ENCODE measurements at places on chromosomes 12 and 14.
A peak's percentile ranks its signal among the peaks of the same experiment; 100 is the strongest.

DNA sequence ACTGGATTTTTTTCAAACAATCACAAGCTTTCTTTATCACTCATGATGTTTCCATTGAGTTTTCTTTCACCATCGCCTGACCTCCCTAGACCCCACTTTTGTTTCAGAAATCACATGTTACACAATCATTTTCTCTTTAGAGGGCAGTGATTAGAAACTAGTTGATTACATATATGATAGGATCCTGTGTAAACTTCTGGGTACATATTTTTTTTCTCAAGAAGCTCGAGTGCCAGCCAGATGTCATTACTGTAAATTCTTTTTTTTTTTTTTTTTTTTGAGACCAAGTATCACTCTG lies 62.4 kb upstream of the PSMA6 start:
- DNase-seq, result no peak

DNA sequence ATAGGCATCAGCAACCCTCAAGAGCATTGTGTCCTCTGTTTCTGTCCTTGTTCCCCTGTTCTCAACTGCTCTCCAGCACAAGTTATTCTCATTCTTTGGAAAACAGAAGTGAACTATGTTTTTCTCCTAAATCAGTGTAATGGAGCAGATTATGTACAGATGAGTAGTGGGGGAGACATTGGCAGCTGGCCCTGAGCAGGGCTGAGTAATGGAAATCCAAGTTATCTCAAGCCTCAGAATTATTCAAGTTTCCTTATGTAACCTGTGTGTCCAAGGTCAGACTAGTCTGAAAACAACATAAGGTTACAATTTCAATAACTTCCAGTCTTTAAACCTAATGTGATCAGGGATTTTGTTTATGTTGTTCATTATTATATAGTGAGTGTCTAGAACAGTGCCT lies 116.1 kb upstream of the FUT8 start:
- DNase-seq, result no peak

DNA sequence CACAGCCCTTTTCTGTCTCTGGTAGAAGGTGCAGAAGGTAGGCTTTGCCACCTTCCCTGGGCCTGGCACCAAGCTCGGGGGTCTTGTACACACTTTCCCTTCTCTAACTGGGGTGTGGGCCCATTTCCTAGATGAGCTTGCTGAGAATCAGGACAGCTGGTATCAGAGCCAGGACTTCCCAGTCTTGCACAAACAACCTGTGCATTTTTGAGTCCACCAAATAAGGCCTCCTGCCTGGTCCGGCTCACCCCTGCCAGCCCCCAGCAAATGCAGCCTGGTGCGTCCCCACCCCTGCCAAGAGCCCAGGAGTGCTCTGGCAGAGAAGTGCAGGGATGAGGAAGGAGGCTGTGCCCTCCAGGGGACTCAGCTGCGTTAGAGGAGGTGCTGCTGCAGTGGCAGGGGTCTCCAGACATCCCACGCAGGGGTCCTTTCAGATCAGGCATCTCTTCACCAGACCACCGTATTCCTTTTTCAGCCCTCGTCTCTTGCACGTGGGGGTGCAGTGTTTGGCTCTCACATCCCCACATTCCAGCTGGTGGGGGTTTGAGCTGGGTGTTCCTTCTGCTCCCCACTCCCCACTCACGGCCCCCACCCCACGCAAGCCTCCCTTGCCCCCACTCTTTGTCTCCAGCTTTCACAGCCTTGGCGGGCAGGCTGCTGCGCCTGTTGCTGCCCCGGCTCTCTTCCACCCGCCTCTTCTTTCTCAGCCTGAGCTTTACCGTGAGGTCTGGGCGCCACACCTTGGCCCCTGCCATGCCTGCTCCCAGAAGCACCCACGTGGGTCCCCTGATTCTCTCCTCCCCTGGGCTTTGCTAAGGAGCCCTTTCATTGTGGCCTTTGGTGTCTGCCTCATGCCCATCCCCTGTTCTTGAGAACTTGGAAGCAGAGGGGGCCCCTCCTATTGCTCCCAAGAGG lies 32.3 kb downstream of the MEG3 start:
- DNase-seq, result no peak

DNA sequence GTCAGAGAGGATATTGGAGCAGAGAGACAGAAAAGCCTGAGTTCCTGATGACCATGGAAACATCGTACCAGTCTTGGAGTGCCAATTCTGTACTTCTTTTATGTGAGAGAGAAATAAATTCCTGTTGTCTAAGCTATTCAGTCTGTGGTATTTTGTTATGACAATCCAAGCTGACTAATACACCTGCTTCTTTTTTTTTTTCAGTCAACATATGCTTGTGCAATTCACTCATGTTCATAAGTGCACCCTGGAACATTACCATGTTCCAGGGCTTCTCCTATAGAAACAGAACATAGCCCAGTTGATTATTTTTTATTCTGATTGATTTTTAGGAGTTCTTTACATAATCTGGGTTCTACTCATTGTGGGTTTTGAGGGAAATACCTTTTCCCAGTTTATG lies 1.7 kb upstream of the CHPT1 start:
- no peak for DNase-seq

DNA sequence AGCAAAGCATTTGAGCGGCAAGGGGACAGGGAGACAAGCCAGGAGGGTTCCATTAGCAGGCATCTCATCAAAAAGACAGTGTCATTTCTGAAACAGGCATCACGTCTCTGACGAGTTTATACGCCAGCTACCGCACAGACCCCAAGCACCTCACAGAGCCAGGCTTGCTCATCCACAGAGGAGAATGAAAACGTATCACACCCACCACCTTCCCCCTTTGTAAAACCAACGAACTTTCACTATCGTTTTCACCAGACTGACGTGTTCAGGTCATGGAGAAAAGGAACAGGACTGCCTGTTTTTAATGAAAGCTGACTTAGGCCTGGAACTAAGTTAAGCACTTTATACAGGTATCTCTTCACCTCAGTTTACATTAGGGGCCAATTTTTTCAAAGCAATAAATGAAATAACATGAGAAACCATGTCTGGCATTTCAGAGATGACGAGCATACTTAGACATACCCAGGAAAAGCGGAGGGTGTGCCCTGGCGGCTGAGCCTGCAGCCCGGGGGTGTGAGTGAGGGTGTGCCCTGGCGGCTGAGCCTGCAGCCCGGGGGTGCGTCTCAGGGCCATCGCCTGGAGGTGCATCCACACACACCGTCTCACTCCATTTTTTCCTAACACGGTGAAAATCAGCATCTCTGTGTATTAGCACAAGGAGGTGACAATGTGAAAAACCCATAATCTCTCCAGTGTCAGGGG lies 41.9 kb downstream of the STX2 start:
- no peak for DNase-seq

DNA sequence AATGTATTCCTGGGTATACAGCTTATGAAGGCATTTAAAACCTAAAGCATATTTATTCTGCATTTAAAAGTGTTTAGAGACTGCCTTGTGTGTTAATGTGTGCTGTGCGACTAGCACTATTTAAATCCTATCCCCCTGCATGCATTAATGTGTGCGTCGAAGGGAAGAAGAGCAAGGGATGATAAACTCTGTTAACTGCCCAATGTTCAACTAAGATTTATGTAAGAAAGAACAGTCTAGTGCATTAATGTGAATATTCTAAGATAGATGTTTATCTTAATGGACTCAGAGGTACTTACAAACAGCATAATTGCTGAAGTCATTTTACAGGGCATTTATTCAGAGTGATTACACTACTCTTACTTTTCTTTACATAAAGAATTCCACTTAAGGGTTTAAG lies 424.8 kb downstream of the DIO2 start:
- no peak for DNase-seq

GRCh38 chr12:96015672-96016071 lies 19.5 kb upstream of the HAL start:
- DNase-seq, result no peak

DNA sequence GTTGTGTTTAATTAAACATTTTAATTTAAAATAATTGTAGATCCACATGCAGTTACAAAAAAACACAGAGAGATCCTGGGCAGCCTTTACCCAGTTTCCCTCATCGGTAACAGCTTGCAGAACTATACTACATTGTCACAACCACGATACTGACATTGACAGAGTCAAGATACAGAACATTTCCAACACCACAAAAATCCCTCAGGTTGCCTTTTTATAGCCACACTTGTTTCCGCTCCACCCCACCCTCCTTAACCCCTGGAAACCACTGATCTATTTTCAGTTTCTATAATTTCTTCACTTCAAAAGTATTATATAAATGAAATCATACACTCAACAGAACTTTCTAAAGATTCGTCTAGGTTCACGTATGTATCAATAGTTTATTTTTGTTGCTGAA lies 458.8 kb upstream of the SOX5 start:
- DNase-seq, result no peak

- DNase-seq, result no peak
Measured at GRCh38 chr12:75455839-75456238, 24.7 kb upstream of the GLIPR1 start.

DNA sequence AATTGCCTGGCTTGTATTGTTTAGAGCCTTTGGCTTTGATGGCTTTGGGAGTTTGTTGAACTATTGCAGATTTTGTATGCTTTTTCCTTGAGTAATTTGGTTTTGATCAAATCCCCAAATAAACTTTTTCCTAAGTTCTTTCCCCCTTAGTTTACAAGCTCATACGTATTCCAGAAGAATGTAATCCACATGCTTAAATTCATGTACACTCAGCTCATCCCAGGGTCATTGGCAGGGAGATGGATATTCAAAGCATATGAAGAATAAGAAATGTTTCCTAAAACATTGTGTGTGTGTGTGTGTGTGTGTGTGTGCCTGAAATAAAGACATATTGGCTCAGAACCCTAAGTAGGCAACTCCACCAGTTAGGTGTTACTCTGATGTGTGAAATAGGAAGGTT lies 89.4 kb downstream of the TMEM30B start:
- DNase-seq, result no peak

GRCh38 chr14:29528889-29529288 lies 398.8 kb downstream of the PRKD1 start:
- DNase-seq, result no peak

DNA sequence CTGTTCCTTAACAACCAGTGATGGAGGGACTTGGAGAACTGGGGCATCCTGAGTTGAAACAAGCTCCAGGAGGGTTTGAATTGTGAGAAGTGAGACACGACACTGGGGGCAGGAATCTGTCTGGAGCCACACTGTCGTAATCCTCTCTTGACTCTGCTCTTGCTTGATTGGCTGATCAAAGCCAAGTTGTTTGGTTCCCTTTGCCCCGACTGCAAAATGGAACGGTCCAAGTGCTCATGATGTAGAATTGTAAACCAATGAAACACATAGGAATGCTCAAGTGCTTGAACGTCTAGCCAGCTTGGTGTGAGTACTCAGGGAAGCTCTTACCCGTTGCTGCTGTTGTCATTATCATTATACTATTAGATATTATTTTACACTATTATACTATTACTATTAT lies 98.1 kb downstream of the TMEM132C start:
- DNase-seq, result no peak

GRCh38 chr14:56098021-56098420 lies 20.2 kb upstream of the PELI2 start:
- DNase-seq, result no peak

- no peak for DNase-seq
Measured at GRCh38 chr14:100237735-100238418, 1.1 kb upstream of the YY1 start.

DNA sequence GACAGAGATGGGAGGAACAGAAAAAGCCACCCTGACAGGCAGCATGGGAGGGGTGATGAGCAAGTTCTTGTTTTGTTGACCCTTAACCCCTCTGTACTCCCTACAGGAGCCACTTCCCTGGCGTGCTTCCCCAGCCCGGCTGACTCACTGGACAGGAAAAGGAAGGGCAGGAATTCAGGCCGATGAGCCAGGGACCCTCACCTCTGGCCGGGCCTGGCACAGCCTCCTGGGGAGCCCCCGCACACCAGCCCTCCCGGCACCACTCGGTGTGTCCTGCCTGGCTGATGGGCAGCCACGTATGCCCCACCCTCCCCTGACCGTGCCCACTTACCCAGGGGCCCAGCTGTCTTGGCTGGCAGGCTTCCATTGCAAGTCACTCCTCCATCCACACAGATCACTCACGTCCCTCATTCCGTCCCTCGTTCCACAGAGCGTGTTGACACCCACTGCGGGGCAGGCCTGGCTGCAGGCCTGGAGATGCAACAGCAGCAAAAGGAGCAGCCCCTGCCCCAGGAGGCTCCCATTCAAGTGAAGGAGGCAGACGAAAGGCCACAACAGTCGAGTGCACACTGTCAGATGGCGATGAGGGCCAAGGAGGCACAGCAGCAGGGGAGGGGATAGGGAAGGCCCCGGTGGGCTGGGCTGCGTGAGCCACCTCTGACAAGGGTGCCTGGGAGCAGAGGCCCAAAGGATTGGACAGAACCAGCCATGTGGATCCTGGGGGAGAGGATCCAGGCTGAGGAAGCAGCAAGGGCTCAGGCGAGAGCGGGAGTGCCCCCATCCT lies 19.7 kb upstream of the CD9 start:
- DNase-seq, result no peak

DNA sequence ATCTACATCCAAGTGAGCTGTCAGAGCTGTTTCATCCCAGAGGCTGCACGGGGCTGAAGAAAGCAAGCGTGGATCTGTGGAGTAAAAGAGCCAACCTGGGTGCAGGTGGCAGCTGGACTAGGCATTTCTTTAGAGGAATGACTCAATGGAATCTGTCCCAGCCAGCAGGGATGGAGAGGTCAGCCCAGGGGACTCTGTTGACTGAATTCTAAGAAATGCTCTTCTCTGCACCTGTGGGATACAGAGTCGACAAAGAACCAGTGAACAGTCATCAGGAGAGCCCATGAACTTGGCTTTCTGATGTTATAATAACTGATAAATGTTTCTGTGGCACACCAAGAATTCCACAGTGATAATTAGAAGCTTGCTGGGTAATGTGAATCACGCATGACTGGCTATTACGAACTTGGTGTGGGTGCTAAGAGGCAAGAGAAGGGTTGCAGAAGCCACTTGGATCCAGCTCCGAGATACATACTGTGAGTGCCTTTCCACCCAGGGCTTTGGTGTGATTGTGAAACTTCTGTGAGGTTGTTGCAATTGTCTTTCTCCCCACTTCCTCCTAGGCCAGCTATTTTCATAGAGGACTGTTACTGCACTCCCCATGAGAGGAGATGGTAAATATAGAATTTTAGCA lies 16.2 kb downstream of the PYGL start:
- peak; percentile 21 for DNase-seq

- DNase-seq, result no peak
Measured at GRCh38 chr12:127133675-127134335, 1133.2 kb upstream of the TMEM132C start.
